GM12864 (cell line): ENCODE measurements at places on chromosomes 5 and 9.

GRCh38 chr5:96654209-96654608 lies 8.0 kb upstream of the CAST start:
- DNase-seq = no peak

DNA sequence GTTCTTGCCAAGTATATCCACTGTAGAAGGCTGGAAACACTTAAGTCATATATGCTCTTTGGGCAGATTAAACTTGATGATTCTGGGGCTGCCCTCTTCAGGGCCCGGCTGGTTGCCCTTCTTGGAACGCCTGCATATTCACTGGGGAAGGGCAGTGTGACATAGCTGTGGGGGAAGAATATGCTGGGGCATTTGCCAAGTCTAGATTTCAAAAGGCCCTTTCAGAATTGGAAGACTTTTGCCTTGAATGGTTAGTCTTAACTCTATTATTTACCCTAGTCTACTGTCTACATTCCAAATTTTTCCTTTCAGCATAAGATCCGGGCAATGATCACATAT lies 161.2 kb upstream of the PITX1 start:
- DNase-seq = no peak

DNA sequence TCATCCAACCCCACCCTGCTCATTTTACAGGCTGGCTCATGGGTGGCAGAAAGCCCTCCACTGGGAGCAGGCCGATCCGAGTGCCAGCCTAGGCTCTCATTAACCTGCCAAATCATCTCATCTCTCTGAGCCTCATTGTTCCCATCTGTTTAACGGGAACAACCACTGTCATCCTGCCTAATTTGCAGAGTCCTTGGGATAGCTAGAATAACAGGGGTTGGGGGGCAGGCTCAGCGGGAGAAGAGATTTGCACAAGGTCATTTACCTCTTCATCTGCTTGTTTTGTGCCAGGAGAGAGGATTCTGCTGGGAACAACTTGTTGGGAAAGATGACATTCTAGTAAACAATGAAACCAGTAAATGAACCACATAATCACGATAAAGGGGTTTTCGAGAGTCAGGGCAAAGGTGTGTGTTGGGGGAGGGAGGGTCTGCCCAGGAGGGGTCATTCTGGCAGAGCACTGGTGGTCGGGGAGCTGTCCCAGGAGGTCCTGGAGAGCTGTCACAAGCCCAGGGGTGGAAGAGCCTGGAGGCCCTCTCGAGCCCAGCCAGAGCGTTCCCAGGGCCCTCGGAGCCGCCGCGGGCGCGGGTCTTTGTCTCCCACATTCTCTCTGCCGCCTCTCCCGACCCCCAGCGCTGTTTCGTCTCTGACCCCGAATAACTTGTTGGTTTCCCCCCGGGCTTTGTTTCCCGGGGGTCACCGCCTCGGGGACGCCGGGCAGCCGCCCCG lies 22.8 kb upstream of the NDST1 start:
- no peak for DNase-seq

- peak; percentile 46 for DNase-seq
These were observed at the start of gene WWC1 for GRCh38 chr5:168291342-168291963. TSS of gene WWC1 (plus strand) at chr5:168291645. CDS start at chr5:168292153, 508 bp downstream.

DNA sequence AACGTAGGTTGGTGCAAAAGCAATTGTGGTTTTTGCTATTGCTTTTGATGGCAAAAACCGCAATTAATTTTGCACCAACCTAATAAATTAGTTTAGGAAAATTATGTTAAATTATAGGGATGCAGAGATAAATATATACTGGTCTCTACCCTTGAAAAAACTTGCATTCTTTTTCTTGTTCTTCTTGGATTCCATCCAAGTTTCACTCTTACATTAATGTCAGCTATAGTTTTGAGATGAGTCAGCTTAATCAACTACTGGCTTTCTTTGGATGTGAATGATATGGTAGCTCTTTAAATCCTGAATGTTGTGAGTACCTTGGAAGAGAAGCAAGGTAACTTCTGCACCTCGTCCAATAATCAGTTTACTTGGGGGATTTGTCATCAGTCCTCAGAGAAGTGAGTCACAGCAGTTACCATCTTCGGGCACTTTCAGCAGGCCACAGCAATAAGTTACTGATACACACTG lies 549.0 kb upstream of the ZNF608 start:
- no peak for DNase-seq

DNA sequence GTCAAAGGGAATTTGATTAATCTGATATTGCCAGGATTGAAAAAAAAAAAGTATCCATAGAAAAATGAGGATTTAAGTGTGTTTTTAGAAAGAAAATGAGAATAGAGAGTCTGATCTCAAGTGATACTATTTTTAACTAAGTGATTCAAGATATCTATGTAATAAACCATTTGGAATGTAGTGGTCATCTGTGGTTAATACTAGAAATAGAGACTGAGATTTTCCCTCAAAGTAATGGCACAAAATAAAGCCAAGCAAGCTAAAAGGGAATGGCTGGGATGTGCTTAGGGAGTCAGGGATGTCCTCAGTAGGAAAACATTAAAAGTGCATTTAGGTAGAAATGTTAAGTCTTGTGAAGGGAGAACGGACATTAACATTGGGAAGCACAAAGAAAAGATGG lies 90.6 kb downstream of the FBXO4 start:
- DNase-seq = no peak

GRCh38 chr9:3299872-3300271 lies 225.9 kb downstream of the RFX3 start:
- DNase-seq = peak; percentile 52

- DNase-seq = no peak
These were observed 43.2 kb downstream of the FBXO4 start for GRCh38 chr5:41968153-41968723.

- no peak for DNase-seq
These were observed 60.6 kb upstream of the ADRA1B start for GRCh38 chr5:159855476-159856191.

- no peak for DNase-seq
These were observed 51.3 kb upstream of the SLC30A5 start for GRCh38 chr5:69042500-69042899.

- DNase-seq = peak; percentile 65
These were observed 38.2 kb downstream of the GALNT10 start for GRCh38 chr5:154228696-154229095.

DNA sequence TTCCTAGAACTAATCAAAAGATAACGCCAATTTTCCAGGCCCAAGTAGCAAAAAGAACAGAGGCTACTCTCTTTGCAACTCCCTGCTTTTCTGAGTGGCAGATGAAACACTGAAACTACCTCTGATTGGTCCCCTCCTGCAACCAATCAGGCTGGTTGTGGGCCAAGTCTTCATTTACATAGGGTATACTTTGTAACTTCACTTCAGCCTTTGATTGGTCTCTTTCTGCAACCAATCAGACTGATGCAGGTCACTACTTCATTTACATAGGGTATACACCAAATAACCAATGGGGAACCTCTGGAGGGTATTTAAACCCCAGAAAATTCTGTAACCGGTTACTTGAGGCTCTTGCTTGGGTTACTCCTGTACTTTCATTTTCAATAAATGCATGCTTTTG lies 289.6 kb downstream of the MED10 start:
- no peak for DNase-seq

DNA sequence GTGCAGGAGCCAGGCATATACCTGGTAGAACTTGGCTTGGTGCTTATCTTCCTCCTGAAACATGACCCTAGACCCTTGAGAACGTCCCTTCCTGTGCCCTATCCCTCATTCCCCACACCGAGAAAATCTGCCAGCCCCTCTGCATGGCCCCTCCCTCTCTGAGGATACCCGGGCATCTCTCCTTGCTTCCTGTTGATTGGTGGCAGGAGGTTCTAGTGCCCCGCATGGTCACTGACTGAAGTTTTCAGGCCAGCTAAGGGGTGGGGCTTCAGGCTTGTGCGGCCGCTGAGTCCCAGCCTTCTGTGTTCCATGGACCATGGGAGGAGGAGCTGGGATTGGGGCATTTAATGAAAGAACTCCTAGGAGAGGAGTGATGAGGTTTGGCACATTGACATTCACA lies 22.8 kb downstream of the IGIP start:
- no peak for DNase-seq

DNA sequence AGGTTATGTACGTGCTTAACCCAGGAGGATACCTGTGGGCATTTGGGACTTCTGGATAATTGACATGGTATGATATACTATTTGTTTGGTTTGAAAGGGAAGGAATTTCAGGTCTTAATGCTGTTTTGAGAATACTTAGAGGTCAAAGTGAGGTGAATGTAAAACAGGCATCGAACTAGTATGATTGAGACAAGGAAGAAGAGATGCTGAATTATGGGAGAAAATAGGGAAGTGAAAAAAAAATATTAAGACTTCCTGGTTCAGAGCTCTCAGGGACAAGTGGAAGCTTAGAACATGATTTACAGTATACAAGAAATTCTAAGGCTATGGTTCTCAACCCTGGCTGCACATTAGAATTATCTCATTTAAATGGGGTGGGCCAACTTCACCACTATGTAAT lies 115.3 kb downstream of the CD180 start:
- no peak for DNase-seq

GRCh38 chr9:131759017-131759647 lies 19.3 kb upstream of the RAPGEF1 start:
- no peak for DNase-seq

- DNase-seq = no peak
These were observed 88.7 kb upstream of the FAM169A start for GRCh38 chr5:74954919-74955318.

- DNase-seq = no peak
These were observed 410.1 kb downstream of the CDH18 start for GRCh38 chr5:19577882-19578281.

DNA sequence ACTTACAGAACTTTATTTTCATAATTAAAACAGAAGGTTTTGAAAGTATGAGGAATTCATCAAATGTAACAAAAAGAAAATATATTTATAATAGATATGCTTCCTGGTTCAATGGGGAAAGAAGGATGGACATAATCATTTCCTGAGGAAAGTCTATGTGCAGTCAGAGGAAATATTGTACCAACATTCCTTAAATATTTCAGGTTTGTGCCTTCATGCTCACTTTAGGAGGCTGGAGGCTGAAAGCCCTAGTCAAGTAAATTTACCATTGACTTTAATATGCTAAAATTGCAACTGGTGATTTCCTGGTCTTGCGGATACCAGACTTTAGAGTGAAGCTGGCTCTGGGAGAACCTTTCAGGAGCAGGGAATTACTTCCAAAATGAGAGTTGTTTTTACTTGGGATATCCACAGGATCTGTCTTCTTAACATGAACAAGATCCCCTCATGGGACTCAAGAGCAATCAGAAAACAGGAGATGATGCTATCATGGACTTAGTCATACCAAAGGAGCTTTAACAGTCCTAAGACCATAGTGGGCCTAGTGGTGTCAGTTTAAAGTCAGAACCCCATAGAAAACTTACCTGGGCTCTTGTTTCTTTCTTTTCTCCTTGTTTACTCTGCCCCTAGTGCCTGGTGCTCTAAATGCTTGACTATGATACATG lies 762.8 kb upstream of the GRAMD2B start:
- no peak for DNase-seq

GRCh38 chr9:106417685-106418084 lies 445.3 kb upstream of the ZNF462 start:
- peak; percentile 27 for DNase-seq

- peak; percentile 16 for DNase-seq
These were observed 324.4 kb downstream of the ENC1 start for GRCh38 chr5:74316064-74316603.

DNA sequence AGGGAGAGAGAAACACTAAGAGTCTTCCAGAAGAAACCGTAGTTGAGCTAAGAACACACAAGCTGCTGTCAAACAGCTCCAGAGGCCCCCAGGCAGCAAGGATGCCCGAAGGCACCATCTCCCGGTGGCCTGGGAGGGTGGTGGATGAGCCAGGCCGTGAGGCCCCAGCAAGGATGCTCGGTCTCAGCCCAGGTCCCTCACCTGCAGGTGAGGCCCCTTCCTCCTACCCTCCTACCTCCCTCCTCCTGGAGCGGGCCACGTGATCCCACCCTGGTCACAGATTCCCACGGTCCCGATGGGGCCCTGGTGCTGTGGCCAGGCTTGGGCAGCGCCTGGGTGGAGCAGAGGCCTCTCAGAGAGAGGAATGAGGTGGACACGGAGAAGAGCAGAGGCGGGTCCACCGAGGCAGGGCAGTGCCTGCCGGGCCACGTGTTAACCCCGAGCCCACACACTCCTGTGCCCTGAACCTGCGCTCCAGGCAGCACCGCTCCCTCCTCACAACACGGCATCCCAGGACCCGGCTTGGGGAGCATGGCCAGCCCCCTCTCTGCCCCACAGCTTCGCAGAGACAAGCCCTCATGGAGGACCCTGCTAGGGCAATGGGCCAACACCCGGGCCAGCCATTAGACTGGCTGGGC lies 95.4 kb upstream of the SARDH start:
- no peak for DNase-seq

- peak; percentile 70 for DNase-seq
These were observed at the start of gene PCDHGA10 for GRCh38 chr5:141412854-141413539. TSS of gene PCDHGA10 (plus strand) at chr5:141412987. CDS start at chr5:141413176, 189 bp downstream.

DNA sequence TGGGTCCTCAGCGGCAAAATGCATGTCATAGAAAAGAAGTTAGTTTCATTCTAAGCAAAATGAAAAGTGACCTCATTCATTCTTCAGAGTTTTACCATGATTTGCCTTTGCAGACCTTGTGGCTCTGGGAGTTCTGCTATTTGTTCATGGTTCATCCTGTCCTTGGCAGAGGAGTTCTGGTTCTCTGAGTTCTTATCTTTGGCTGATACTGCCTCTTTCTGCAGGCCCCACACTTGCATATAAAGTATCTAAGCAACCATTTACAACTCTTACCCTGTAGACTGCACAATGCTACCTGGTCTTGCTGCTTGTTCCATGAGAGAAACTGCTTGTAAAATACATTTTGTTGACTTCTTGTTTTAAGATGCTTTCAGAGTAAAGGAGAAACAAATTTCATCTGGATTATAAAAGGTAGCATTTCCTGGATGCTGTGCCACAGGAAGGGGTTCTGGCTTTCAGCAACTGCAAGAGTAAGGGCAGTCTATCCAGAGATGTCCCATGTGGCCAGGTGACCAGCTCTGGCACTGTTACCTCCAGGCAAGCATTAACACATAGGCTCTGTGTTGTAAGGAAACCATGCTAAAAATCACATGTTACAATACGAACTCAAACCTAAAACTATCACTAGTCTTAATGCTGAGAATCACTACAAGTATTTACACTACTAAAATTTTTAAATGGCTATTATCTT lies 513.2 kb downstream of the SPOCK1 start:
- DNase-seq = no peak

- no peak for DNase-seq
These were observed 7.3 kb downstream of the BHMT2 start for GRCh38 chr5:79076819-79077218.

DNA sequence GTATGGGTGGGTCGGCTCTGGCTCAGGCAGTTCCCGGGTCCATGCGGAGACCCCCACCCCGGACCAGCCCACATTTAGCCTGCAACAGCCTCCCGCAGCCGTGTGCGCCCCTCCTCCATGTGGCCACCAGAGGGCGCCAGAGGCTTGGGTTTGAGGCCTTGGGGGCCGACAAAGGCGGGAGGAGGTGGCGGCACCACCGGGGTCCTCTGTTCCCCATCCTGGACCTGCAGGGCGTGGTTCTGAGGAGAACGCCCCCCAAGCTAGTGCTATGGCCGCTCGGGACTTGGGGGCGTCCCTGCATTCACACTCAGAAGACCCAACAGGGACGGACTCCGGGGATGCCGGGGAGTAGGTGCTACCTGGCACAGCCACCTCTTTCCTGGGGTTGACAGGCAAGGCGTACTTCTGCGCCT lies 16.5 kb downstream of the ASS1 start:
- DNase-seq = no peak
